ENCODE measurements at places on chromosomes 5 and 9. TPM values are rescaled to one million over a fixed set of nuclear protein-coding genes. Genes with fewer than 3 reads are reported as not detected.

GRM6 gene
- polyA plus RNA-seq = not detected

ELP1 gene
- 28.0 TPM for polyA plus RNA-seq

PTPRD gene
- polyA plus RNA-seq = not detected

RECK gene
- 0.05 TPM for polyA plus RNA-seq

SMIM27 gene
- 47.5 TPM for polyA plus RNA-seq

IL13 gene
- polyA plus RNA-seq = 0.15 TPM

NMUR2 gene
- polyA plus RNA-seq = not detected

OMD gene
- polyA plus RNA-seq = 0.70 TPM

ANP32B gene
- 270 TPM for polyA plus RNA-seq

NRARP gene
- polyA plus RNA-seq = 0.06 TPM

AK8 gene
- not detected for polyA plus RNA-seq

PAPPA gene
- polyA plus RNA-seq = 0.08 TPM

SLC25A2 gene
- polyA plus RNA-seq = not detected

ENTPD2 gene
- polyA plus RNA-seq = 1.3 TPM

BTNL3 gene
- polyA plus RNA-seq = not detected

NOP16 gene
- polyA plus RNA-seq = 231 TPM

SOHLH1 gene
- polyA plus RNA-seq = not detected

IL4 gene
- polyA plus RNA-seq = not detected

NREP gene
- 44.8 TPM for polyA plus RNA-seq

HAPLN1 gene
- 0.21 TPM for polyA plus RNA-seq

AQP3 gene
- polyA plus RNA-seq = 11.8 TPM

SLC35A4 gene
- polyA plus RNA-seq = 154 TPM

PCDHGC3 gene
- polyA plus RNA-seq = 16.5 TPM

MEGF10 gene
- polyA plus RNA-seq = not detected

ZBED3 gene
- polyA plus RNA-seq = 0.59 TPM

LIX1 gene
- 0.04 TPM for polyA plus RNA-seq

SH3GL2 gene
- not detected for polyA plus RNA-seq

Measured in GM12878 (cell line).